ENCODE measurements at places on chromosomes 12 and 14.

GRCh38 chr12:4996714-4997113 lies 47.0 kb upstream of the KCNA5 start:
- no peak for DNase-seq

DNA sequence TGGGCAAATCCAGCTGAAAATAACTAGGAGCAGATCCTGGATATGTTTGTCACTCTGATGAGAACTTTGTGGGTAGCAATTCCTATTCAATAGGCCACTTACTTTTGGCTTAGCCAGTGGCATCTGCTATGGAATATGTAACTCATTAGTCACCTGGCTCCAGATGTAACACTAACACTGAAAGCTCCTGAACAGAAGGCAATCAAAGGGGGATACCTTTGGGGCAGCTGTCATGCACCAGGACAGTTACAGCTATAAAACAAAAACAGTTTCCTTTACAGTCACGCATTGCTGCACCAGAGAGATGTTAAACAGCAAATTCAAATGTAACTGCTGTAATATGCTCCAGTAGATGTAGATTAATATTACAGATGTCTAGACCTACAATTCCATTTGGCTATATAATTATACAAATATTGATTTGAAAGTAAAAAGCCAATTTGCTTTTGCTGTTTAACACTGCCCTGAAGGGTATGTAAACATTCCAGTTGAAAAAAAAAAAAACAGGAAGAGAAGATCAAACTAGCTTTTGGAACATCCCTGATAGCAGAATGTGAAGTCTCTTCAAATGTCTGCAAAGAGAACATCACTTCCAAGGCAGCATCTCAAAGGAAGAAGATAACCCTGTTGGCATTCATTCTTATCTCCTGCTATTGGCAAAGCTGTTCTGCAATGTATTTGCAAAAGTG lies 18.4 kb downstream of the RACGAP1 start:
- no peak for DNase-seq

- no peak for DNase-seq
These were observed 15.8 kb upstream of the HVCN1 start for GRCh38 chr12:110704750-110705149.

GRCh38 chr12:38607295-38607694 lies 290.7 kb downstream of the ALG10B start:
- no peak for DNase-seq

- no peak for DNase-seq
These were observed 203.9 kb upstream of the PPFIA2 start for GRCh38 chr12:81963026-81963425.

- DNase-seq: no peak
These were observed 126.5 kb downstream of the DYRK2 start for GRCh38 chr12:67774983-67775587.

DNA sequence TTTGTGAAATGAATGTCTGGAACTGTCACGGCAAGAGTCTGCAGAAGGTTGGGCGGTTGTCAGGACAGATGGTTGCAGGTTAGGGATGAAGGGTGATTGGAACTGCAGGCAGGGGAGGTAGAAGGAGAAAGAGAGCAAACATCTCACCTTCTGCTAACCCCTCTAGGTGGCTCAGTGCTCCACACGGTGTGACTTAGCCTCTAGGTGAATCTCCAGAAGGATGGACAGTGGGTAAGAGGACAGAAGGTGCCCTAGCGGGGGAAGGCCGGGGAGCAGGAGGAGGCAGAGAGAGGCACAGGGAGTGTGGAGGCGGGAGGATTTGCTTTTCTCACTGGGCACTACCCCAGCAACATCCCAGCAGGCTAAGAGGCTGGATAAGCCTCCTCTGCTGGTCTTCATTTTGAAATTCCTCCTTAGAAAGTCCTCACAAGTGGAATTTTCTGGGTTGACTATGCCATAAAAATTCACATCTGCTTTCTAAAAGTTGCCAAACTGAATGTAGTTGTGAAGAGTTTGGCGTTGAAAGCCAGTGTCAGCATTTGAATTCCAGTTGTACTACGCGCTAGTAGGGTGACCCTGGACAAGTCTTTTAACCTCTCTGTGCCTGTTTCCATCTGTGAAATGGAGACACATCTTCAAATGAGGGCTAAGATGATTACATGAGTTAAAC lies 10.7 kb upstream of the GPR68 start:
- DNase-seq: no peak

DNA sequence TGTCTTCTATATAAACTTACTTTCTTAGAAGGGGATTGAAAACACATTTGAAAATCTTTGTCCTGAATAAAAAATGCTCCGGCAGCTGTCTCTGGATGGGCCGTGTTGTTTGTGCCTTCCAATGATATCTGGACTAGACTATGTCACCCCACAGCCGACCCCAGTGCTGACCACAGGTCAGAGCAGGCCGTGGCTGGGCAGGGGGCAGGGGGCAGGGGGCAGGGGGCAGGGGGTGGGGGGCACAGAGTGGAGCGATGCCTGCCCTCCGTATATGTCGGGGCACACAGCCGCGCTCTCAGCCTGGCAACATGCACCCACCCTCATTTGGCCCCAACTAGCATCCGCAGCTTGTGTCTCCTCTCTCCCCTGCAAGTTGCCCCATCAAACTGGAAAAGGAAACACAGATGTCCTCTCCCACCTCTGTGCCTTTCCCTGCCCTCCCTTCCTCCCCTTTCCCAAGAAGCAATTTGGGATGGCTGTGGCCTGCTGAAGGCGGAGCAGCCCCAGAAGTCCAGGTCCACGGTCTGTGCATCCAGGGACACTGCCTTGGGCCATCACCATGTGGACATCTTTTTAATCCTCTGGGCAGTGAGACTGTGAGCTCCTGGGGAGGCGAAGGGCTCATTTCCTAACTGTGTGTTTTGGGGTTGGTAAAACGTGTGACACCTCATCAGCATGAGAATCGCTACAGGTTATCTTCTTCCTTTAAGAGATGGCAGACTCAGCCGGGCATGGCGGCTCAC lies 295.7 kb upstream of the RTL1 start:
- DNase-seq: no peak

DNA sequence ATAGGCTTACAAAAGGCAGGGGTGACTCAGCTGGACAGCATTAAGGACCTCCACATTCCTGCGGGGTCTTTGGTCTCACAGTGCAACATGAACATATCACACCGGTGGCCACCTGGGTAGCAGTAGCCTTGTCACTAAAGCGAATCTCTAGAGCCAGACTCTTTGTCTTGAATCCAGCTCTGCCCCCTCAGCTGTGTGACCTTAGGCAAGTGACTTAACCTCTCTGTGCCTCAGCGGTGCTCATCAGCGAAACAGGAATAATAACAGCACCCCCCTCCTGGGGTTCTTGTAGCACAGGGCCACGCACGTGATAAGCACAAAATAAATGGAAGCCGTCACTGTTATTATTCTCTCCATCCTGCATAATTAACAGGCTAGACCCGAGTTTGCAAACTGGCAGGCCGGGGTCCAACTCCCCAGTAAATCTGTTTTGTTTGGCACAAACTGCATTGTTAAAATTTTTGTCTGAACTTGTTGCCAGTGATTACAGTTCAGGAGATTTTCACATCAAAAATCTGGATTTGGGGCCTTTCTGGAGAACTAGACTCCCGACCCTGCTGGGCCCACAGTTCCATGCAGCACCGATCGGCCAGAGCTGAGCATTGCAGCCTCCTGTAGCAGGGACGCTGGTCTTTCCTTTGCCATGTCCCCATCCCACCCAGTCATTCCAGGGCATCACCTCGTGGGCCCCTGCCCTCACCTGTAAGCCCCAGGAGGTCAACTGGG lies 174.8 kb downstream of the PHETA1 start:
- DNase-seq: no peak

GRCh38 chr12:112798048-112798760 lies 6.7 kb downstream of the RPH3A start:
- no peak for DNase-seq

GRCh38 chr12:70885956-70886355 lies 34.6 kb downstream of the PTPRR start:
- DNase-seq: no peak

- DNase-seq: no peak
These were observed 364.9 kb downstream of the GALC start for GRCh38 chr14:87628129-87628528.

DNA sequence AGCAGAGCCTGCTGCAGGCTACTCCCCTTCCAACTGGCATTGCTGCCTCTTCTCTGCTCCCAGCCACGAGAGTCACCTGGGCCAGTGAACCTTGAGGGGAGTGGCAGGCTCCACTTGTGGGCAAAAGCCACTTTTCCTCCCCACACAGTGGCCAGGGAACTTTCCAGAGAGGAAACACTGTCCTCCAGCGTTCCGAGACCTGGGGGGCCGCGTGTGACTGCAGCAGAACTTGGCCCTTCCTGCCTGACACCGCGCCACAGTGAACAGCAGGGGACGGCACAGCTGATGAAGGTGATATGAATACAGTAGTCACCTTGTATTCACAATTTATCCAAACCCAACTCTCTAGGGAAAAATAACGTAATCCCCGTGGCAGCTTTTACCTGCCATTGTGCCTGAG lies 114.9 kb downstream of the PIWIL1 start:
- no peak for DNase-seq

DNA sequence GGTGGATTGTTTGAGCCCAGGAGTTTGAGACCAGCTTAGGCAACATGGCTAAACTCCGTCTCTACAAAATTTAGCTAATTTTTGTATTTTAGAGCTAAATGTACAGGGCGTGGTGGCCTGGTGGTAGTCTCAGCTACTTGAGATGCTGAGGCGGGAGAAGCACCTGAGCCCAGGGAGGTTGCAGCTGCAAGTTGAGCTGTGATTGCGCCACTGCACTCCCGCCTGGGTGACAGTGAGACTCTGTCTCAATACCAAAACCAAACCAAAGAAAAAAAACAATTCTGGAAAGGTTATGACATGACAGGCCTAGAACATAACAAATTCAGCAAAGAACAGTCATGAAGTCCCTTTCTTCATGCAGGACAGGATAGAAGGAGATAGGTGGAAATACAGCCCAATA lies 25.7 kb downstream of the WDR89 start:
- DNase-seq: no peak

- no peak for DNase-seq
These were observed 92.0 kb downstream of the MIPOL1 start for GRCh38 chr14:37289688-37290087.

GRCh38 chr12:132456944-132457495 lies 32.9 kb upstream of the FBRSL1 start:
- DNase-seq: no peak

DNA sequence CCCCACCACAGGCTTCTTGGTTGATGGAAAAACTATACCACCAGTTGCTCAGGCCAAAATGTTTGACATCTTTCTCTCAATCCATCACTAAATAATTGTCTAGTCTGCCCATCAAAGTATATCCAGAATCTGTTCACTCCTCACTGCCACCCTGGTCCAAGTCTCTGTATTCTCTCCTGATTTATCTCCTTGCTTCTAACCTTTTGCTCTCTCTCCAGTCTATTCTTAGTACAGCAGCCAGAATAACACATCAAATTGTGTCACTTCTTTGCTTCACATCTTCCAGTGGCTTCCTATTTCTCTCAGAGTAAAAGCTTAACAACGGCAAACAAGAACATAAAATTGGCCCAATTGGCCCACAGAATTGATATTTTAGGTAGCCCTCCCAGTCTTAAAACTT lies 272.8 kb downstream of the IPO8 start:
- DNase-seq: no peak

DNA sequence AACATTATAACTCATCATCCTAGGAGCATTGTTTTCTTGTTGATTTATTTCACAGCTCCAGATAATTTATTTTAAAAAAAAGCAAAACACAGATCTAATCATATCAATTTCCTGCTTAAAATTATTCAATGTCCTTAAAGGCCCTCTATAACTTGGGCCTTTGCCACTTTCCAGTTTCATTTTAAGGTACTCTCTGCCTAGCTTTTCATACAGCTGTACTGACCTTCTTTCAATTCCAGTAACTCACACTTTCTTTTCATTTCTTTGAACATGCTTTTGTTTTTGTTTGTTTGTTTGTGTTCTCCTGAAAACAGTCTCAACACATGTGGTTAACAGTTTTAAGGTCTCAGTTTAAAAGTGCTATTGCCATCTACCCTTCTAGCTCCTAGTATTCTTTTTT lies 281.9 kb downstream of the ACSS3 start:
- DNase-seq: no peak

- DNase-seq: no peak
These were observed 623.4 kb downstream of the DIO2 start for GRCh38 chr14:79587875-79588274.

- no peak for DNase-seq
These were observed 3.0 kb downstream of the ARG2 start for GRCh38 chr14:67622675-67623074.

- DNase-seq: no peak
These were observed 587.1 kb upstream of the ATXN7L3B start for GRCh38 chr12:73950507-73950906.

DNA sequence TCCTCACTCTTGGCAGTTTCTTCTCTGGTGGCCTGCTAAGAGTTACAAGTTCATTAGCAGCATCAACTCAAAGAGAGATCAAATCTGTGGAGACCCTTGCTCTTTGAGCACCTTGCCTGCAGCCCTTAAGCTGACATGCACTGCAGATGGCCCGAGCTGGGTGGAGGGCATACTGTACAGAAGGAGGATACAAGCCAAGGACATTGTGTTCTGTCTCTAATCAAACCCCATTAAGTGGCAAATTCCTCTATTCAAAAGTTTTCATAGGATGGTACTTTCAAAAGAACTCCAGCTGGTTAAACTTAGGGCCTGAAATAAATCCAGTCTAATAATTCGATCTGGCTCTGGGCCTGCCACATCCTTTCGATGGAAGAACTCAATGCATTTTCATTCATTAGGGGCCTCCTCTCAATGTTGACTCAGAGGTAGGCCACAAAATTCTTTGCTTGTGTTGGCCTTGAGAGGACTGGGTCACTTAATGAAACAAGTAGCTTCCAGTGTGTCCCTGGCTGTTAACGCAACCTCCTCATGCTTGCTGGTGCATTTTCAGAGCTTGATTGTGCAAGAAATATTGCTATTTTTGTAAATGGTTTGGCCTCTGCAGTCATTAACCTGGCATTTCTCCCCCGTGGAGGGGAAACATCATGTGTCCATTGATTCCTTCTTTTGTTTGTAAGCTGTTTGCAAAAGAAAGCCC lies 318.2 kb downstream of the NUAK1 start:
- DNase-seq: no peak

DNA sequence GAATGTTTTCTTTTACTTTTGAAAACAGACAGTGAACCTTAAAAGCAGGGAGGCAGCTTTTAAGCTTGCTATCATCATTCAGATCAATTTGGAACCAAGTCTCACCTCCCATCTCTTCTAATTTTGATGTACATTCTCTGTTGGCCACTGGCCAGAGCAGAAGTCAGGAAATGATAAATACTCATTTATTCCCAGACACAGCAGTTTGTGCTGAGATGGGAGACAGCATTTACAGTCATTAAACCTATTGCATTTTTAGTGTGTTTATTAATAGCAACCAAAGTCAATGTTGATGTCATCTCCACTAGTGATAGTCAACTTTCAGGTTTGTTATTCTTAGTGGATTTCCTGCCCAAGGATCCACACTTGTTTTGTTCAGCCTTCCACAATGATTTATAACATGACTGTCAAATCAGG lies 320.0 kb upstream of the ATP2B1 start:
- no peak for DNase-seq

GRCh38 chr12:93757792-93758694 lies 80.9 kb downstream of the CRADD start:
- no peak for DNase-seq

Data from central memory CD8-positive, alpha-beta T cell (primary cell).